ENCODE measurements at places on chromosomes 5 and 9.

GRCh38 chr5:113269023-113269997, 165.5 kb downstream of the TSSK1B start:
- DNase-seq = no peak

GRCh38 chr9:90801241-90801972, at the start of gene SYK:
SYK (plus strand) TSS chr9:90801819; CDS start chr9:90843899, 42,080 bp downstream.
- peak; percentile 58 for DNase-seq

DNA sequence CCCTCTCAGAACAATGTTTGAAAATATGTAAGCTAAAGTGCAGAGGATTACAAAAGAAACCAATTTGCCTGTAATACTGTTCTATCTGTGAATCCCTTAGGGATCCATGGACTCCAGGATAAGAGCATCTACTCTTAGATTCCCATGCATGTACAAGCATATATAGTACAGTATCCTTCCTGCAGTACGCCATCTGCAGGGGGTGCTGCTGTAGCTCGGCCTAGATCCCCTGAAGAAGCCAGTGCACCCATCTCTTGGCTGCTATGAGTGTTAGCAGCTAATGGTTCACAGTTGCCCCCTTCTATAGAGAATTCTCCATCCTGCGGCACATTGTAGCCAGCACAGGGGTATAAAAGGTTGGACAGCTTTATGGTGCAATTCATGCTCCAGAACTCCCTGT, 61.8 kb upstream of the SLC30A5 start:
- no peak for DNase-seq

- DNase-seq = no peak
These were observed 59.7 kb upstream of the IER5L start for GRCh38 chr9:129237803-129238202.
